ENCODE measurements at places on chromosomes 5 and 9.

- DNase-seq: no peak
Measured at GRCh38 chr5:155827949-155828348, 499.0 kb upstream of the SGCD start.

DNA sequence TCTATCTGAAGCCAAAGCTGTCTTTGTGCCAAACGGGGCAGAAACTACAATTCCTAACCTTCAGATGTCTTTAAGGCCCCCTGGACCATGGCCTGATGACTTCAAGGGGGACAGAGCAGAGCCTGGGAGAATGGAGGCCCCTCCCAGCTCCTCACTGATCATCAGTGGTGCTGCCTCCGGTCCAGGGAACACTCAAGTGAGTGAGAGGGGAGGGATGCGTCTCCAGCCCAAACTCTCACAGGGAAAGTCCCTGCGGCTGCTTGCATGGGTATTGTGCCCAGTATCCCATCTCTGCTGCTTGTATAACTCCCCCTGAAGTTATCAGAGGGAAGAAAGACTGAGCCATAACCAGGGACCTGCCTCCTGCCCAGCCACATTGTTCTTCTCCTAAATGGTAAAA lies 231.5 kb upstream of the PANK3 start:
- no peak for DNase-seq

DNA sequence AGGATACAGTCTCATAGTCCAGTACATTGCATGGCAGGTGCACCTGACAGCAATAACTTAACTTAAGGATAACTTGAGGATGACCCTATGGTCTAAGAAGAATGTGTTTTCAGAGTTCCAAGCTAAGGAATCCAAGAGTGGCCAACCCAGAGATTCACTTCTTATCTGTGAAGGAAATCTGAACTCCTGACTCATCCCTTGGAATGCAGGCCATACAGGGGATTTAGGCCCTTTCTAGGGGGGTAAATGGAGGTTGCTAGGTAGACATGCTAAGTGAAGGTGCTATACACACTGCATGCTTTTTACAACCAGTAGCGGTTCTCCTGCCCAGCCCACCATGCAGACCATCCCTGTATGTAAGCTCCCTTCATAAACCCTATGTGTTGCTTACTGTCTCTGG lies 50.4 kb downstream of the HTR1A start:
- DNase-seq: no peak

DNA sequence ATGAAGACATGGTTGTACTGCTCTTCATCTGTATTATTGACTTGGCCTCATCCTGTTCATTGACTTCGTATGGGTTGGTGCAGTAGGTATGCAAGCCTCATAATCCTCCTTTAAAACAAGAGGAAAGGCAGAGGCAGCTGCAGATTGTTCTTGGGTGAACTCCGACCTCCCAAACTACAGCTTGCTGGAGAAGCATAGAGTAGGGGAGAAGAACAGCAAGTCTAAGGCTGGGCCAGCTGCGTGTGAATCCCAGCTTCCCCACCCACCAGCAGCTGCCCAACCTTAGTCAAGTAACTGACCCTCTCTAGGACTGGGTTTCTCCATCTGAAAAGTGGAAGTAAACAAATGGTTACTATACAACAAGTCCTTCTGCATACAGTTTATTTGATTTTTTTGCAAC lies 114.5 kb upstream of the WWC1 start:
- no peak for DNase-seq

DNA sequence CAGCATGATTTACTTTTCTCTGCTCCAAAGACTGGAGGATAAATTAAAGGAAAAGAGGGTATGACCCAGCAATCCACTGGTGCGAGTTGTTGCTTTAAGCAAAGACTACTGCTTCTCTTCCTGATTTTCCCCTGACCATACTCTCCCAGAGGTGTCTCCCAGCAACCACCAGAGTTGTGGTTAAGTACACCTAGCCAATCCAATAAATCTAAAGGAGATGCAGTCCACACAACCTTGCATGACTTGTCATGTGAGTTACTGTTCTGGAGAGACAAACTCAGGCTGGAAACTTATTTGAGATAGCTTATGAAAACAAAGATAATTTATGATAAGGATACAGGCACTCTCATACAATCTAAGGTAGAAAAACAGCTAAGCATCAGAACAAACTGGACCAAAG lies 11.9 kb downstream of the TMC1 start:
- DNase-seq: no peak

DNA sequence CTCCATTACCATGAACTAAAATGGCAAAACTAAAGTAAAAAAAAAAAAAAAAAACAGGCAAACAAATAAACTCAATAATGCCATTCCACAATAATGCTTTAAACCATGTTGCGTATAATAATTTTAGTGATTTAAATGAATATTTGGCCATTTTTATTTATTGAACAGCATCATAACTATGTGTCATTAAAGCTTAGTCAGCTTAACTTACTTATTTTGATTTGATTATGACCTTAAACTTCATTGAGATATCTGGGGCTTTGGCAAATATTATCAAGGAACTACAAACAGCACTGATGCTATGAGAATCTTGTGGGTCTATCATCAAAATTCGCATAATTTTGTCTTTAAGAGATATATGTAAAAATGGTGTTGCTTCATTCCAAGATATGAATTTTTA lies 1610.3 kb upstream of the NUDT12 start:
- DNase-seq: no peak

DNA sequence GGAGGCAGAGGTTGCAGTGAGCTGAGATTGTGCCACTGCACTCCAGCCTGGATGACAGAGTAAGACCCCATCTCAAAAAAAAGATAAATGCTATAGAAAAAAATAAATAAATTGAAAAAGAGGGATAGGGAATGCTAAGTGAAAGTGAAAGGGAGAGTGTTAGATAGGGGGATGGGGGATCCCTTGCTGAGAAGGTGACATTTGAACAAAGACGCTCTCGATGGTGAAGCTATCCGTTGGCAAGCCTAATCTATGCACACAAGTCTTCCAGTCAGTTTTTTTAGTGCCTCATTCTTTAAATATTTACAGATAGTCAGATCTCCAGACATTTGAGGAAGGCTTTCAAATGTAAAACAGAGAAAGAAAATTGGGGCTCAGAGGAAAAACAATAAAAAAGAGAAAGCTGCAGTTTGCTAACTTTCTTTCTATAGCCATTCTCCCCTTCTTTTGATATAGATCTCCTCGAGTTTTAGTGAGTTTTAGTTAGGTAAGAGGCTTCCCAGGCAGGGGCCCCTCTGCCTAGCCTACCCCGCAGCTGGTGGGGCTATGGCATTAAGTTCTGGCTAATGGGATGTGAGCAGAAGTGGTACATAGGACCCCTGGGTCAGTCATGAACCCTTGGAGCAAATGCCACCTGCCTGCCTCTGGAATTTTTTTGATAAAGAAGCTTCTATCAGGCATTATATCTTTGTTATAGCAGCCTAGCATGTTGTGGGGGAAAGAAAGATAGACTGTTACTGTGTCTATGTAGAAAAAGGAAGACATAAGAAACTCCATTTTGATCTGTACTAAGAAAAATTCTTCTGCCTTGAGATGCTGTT lies 12.0 kb downstream of the GLRX start:
- DNase-seq: no peak

DNA sequence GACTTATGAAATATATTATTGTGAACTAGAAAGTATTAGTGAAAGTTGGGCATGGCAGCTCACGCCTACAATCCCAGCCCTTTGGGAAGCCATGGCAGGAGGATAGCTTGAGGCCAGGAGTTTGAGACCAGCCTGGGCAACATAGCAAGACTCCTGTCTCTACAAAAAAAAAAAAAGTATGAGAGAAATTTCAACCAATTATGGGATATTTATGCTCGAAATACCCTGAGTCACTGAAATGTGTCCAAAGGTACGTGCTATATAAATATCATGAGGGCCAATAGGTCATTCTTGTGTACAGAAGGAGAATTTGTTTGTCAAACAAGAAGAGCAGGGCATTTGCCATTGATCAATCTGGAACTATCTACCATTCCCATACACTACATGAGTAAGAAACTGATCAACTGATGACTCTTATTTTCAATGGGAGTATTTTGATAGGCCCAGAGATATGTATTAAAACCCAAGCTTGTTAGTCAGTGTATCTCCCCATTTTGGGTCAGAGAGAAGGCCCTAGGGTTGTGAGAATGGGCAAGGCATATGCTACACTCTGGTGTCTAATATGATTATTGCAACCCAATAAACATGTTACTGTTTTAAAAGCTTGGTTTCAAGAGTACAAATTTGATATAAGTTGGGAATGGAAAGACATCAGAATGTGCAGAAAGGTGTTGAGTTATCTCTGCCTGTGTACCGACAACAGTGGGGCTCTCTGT lies 21.7 kb upstream of the HOMER1 start:
- no peak for DNase-seq

GRCh38 chr5:40834391-40834848 lies 602 bp downstream of the RPL37 start:
- no peak for DNase-seq

GRCh38 chr5:155406815-155407214 lies 393.3 kb downstream of the KIF4B start:
- DNase-seq: no peak

- no peak for DNase-seq
Measured at GRCh38 chr5:114660791-114661190, 298.9 kb downstream of the KCNN2 start.

GRCh38 chr9:84827216-84827765 lies 157.8 kb downstream of the NTRK2 start:
- no peak for DNase-seq

DNA sequence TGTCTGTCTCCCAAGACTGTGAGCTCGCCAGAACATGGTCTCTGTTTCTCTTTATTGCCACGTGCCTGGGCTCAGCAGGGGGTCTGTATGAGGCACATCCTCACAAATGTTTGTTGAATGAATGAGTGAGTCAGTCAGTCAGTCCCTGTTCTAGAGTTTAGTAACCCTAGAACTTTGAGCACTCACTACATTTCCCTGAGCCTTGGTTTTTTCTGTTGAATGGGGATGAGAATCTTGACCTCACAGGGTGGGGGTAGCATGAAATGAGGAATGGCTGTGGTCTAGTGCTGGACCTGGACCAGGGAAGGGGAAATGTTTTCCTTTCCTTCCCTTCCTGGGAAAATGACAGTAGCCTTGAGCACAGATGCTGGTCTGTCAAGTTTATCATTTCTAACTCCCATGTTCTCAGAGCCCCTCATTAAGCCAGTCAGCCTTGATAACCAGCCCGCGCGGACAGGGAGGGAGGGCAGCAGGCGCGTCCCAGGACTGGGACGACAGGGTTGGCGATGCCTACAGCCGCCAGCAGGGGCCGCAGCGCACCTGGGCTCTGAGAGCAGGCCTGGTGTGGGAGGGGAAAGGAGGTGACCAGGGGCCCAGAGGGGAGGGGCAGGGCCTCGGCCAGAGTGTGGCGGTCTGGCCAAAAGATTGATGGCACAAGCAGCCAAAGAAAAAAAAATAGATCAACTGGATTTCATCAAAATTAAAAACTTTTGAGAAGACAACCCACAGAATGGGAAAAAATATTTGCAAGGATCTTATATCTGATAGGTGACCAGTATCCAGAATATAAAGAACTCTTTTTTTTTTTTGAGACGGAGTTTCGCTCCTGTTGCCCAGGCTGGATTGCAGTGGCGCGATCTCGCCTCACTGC lies 24.1 kb upstream of the WNK2 start:
- peak; percentile 4 for DNase-seq

DNA sequence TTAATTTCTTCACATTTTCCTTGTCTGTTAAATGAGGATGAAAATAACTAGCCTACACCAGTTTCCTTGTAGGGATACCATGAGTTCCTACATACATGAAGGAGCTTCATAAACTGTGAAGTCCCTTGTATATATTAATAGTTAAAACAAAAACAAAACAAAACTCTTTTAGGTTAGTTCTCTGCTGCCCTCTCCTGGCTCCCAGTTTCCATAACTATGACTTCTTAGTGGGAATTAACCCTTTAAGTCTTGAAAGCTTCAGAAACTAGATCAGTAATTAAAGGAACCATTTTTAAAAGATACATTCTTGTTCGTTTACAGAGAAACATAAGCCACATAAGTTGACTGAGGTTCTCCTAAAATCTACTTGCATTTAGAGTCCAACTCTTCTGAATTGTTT lies 500.0 kb upstream of the C9orf72 start:
- no peak for DNase-seq

DNA sequence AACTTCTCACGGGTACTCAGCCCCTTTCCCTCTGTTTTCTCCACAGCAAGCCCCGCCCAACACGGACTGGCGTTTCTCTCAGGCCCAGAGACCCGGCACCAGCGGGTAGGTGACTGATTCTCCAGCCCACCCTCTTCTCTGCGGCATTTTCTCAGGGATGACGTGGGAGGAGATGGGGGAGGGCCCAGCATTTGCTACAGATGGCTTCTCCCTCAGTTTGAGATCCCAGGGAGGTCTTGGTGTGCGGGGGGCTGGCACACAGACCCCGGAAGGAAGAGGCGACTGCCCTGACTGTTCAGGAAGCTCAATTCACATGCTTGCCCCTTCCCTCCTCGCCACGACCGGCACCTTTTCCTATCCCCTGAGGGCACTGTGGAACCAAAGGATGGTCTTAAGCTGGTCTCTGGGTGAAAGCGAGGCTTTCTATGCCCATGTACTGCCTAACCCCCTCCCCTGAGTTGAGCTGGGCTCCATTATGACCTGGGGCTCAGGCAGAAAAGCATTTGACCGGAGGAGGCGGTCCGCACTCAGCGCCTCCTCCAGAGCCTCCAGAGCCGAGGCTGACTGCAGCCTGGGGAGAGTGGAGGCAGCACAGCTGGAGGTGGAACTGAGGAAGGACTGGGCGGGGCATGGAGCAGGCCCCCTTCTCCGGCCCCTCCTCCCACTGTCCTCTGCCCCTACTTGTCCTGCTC lies 6.0 kb downstream of the PCDHGC5 start:
- no peak for DNase-seq

DNA sequence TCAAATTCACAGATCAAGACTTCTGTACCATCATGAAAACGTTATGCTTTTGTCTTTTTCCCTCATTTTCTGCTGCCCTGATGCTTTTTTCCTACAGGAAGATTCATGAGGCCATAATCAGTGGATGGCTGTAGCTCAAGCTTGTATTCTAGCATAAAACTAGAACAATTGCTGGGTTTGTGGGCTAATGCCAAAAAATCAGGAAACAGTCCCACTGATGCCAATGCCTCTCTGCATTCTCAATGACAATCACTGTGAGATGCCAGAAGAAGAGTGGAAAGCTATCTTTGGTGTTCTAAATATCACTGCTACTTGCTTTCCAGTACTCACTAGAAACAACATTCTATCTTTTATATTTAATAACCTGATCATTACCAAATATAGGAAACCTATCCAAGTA lies 33.3 kb upstream of the FAM170A start:
- DNase-seq: no peak
